ENCODE measurements at places on chromosomes 4 and X.

DNA sequence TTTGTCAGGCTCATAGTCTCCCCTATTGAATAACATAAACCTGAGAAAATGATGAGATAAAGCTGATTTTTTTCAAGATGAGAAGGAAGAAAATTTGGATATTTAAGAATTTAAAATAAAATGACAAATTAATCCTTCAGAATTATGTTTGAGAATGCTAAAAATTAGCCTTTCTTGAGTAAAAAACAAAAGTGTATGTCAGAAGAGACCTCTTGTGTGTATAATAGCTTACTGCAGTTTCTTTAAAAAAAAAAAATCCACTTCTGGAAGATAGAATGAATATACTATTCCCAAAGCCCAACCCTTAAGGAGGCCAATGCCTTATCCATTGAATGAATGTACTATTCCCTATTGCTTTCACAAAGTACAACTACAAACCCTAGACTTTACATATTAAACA is 281.8 kb downstream of the RAPGEF2 start:
- no peak for DNase-seq

DNA sequence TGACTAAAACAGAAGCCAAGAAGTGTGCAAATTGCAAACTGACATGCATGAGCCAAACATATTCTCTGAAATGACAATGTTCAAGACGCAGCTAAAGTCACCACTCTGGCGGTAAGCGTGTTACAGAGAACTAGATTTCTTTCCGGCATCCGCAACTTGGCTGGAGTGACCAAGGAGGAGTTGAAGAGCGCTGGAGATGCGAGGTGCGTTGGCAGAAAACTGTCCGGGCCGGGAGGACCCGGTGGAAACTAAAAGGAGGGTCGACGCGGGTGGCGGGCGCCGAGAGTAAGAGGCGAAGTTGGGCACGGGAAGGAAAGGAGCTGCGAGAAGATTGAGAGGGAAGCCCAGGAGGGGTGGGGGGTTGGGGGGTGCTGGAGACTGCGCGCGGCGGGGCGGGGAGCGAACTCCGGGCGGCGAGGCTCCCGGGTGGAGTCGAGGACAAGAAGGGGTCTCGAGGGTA is 807 bp downstream of the SEL1L3 start:
- peak; percentile 73 for DNase-seq

DNA sequence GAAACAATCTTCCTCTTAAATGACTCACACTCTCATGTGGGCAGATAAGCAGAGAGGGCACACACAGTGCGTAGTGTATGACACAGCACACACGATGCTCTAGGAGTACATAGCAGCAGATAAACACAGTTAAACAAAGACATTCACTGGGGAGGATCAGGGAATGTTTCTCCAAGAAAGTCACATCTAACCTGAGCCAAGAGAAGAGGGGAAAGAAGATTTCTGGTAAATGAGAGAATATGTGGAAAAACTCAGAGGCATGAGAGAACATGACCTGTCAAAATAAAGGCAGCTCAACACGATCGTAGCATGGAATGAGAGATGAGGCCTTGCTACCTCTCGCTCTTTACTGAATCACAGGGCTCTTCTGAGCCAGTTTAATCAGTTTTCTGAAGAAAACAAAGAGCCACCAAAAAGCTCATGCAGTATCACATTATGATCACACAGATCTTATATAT is 251.0 kb downstream of the ANK2 start:
- DNase-seq = no peak

GRCh38 chrX:150547375-150548115 is 20.9 kb upstream of the MTM1 start:
- no peak for DNase-seq

DNA sequence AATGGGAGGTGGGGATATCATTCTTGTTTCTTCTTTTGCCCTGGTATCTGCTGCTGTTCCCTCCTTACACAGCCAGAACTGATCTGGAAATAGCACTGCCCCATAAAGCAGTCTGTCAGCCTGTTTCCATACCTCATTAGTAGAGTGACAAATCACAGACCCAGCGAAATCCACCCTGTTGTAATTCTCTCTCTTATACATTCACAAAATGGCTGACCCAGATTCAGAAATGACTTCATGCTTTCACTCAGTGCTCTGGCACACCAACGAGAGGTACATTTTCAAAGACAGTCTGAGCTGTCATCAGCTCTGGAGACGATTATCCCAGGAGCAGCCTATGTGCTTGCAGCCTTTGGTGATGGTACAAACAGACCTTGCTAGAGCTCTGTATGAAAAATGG is 164.6 kb downstream of the AFF2 start:
- no peak for DNase-seq

GRCh38 chr4:124899997-124900396 is 187.5 kb upstream of the ANKRD50 start:
- DNase-seq = no peak

GRCh38 chrX:48475296-48475695 is 703 bp upstream of the FTSJ1 start:
- DNase-seq = no peak

DNA sequence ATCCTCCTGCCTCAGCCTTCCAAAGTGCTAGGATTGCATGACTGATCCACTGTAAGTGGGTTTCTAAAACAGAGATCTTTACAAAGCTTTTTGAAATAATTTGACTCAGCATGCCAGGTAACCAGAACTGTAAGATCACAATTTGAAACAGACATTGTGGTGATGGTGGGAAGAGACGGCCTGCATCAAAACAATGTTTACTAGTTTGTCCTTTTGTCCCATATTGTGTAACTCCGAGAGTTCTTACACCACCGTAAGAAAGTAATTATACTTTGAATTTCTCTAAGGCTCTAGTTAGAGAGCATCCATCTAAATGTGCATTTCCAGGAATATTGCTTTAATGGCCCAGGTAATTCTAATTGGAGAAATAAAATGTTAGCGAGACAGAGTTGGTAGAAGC is 594 bp upstream of the ARHGAP24 start:
- DNase-seq = no peak

Data from NAMALWA (cell line).